ENCODE measurements at places on chromosomes 11 and 22.

- DNase-seq = no peak
These were observed 565 bp downstream of the GAS2L1 start for GRCh38 chr22:29306835-29307595.

DNA sequence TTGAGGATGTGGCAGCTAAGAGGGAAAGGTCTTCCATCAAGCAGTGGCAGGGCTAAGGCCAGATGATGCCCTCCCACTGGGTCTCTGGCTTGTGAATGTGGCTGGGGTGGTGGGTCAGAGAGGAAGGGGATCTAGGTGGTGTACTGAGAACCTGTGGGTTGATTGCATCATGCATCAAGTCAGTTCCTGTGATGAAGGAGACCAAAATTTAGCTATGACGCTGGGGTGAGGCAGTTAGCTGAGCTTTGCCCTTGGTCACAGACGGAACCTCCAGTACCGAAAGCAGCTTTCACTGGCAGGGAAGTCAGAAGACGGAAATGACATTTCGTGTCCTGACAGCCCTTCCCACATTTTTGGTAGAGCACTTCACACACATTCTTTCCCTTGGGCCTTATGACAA, 20.7 kb downstream of the ATG16L2 start:
- no peak for DNase-seq

- no peak for DNase-seq
These were observed 22.1 kb downstream of the FLI1 start for GRCh38 chr11:128715691-128716561.

GRCh38 chr11:83249972-83250593, 36.1 kb downstream of the CCDC90B start:
- peak; percentile 22 for DNase-seq

DNA sequence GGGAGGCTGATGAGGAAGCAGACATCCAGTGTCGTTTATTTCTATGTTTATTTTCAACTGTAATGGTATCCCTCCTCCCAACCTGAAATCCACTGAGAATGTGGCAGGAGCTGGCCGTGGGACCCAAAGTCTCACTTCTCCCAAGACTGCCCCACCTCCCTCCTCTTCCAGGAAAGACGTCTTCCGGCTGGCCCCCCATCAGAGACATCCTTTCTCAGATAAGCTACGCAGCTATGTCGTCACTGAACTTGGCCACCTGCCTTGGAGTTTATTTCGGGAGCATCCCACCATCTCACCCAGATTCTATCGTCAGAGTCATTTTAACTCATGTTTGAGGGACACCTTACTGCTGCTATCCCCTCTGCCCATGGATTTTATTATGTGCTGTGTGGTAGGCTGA, 13.9 kb downstream of the TMEM184B start:
- no peak for DNase-seq

Data from NCI-H774 (cell line).